LHCN-M2 (cell line): ENCODE measurements at places on chromosomes 4 and X.

- no peak for DNase-seq
Observed at GRCh38 chr4:73139245-73139644, 69.7 kb upstream of the COX18 start.

GRCh38 chrX:124239911-124240310 lies 92.5 kb upstream of the TEX13D start:
- DNase-seq: no peak

DNA sequence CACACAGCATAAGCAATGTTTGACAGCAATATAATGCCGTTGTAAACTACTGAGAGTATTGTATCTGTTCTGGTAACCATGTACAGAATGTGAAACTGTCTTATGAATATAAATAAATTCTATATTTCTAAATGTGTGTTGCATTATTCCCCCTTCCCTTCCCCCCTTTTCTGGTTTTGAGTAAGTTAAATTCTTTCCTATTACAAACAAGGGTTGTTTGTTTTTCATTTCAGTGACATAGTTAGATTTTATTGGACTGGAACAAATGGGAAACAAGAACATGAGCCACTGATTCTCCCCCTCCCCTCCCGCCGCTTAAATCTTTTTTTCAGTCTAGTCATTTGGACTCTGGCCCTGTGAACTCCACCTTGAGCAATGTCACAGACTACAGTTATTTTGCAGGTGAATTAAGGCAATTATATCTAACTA lies 69.8 kb downstream of the GPAT3 start:
- no peak for DNase-seq

DNA sequence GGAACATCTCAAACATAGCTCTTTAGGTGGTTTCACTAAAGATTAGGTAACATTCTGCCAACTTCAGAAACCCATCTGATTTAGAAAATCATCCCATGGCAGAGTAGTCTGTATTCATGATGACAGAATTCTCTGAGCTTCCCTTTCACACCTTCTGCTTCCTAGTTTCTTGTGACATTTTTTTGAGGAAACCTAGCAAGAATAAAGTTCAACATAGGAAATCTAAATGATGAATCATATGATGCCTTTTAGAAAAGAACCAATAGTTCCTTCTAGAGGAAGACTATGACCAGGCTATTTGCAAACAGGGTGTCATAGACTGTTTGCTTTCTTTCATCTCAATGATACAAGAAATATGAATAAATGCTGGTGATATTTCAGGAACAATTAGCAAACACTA lies 49.8 kb upstream of the CAMK2D start:
- peak; percentile 43 for DNase-seq

DNA sequence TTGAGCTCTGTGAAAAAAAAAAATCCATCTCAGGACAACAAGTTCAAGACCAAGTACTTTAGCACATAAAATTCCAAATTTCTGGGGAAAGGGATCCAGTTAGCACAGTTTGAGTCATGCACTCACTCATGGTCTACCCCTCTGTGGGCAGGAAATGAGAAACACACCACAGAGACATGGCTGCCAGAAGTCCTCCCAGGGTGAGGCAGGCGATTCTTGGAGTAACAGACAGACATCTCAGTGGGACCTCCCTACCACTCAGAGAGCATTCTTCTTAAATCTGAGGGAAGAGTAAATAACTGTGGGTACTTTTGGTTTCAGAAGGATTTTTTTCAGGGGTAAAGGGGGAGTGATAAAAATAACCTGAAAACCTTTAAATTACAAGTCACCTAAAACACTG lies 14.1 kb downstream of the CXCL1 start:
- peak; percentile 84 for DNase-seq

DNA sequence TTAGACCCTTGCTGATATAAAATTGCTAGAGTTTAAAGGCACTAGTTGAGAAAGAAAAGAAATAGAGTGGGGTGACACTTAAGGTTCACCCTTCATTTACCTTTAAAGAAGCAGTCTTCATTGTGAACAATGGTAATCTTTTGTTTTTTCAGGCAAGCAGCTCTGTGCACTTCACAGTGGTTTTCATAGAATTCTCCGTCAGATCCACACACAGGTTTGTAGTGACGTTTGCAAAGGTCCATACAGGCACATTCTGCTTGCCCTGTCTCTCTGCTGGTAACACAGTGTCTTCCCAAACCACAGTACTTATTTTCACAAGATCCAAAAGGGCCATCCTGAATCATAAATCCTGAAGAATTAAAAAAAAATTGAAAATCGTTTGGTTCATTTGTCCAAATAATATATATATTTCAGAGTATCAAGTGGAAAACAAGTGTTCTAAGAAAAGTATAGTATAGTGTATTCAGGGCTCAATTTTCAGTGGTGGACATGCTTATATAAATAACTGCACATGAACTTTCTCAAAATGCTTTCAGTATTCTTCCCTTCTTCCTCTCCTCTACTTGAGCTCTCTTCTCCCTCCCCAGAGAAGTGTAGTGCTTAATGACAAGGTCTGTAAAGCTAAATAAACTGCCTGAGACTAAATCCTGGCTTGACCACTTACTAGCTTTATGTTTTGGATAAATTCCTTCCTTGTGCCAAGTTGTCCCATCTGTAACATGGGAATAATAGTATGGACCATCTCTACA lies 243.3 kb downstream of the FSTL5 start:
- DNase-seq: no peak

DNA sequence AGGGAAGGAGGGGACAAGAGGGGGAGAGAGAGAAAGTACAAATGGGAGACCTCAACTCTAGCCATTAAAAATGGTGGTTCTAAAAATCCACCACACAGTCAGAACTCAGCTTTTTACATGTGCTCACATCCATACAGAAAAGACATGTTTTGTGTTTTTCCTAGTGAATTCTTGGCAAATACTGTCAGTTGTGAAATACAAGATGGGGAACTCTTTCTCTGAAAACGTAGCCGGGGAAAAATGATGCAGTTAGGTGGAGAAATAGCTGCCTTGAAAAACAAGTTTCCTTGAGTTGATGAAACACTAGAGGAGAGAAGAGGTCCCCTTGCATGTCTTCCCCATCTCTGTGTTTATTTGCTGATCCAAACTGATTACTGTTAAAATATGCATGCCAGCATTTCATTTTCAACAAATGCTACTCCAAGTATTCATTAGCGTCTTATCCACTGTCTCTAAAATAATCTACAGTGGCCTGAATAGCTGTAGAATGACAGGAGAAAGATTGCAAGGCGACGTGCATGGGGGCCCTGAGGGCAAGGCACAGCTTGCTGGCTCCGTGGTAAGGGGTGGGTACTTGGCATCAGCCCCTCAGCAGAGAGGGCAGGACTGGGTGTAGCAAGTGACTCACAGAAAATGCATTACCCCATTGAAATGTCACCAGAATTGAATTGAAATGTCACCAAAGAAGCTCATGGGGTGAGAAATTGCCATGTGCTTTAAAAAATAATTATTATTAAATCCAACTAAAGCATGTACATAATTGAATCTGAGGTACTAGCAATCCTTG lies 48.1 kb upstream of the TBL1X start:
- peak; percentile 31 for DNase-seq

DNA sequence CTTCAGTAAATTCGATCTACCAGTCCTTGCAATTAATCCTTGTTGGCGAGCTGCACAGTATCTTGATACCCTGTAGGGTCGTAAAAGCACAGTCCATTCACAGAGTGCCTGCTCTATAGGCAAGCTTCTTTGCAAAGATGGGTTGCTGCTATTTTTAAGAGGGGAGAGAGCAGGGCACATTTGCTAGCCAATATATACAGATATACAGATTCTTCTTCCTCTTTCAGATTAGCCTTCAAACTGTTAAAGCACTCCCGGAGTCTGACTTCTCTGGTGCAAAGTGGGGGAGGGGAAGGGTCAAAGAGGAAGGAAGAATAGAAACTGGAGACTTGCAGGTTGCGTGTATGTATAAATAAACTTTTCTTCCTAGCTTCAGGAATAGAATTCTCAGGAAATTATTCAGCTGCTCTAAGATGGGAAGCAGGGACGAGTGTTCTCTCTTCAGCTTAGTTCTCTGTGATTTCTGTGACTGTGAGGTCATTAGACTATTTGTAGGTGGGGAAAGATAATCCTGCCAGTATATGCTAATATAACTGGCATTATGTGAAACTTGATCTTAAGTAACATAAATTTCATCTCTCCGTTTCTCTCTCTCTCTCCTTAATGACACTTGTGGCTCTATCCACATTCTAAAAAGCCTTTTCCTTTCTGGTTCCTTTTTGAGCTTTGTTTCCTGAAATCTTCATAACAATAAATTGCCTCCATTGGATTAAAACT lies at the start of gene CYSLTR1:
Gene CYSLTR1 (minus strand): TSS at position 242 of the 717 bp plus-strand sequence. CDS start 53,865 bp downstream, outside the sequence.
- DNase-seq: no peak

DNA sequence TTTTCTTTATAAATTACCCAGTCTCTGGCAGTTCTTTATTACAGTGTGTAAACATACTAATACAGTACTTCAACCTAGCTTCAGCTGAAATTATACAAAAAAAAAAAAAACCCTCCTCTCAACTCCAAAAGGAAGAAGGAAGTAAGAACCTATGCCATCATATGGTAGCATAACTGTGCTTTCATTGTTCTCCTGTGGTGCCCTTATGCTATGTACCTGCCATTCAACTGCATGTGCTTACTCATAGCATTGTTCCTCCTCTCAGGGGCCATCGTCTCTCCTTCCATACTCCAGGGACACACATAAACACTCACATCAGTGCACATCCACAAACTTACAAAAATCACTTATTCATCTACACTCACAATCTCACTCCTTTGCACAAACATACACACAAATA lies 470.1 kb upstream of the HS3ST1 start:
- DNase-seq: no peak

- DNase-seq: peak; percentile 78
Observed at GRCh38 chr4:99405433-99406115, 29.6 kb downstream of the ADH7 start.

- no peak for DNase-seq
Observed at GRCh38 chr4:26729547-26729946, 131.1 kb upstream of the STIM2 start.

GRCh38 chrX:110536816-110537215 lies 178.2 kb downstream of the RTL9 start:
- DNase-seq: no peak

DNA sequence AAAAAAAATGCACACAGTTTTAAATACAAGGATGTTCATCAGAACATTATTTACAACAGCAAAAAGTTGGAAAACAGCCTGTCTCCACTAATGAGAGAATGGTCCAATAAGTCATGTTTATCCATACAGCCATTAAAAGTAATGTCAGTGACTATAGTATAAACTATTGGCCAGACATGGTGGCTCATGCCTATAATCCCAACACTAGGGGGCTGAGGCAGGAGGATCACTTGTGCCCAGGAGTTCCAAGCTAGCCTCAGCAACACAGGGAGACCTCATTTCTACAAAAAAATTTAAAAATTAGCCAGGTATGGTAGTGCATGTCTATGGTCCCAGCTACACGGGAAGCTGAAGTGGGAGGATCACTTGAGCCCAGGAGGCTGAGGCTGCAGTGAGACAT lies 48.1 kb upstream of the IL13RA1 start:
- no peak for DNase-seq

GRCh38 chr4:94603170-94603747 lies 151.5 kb downstream of the PDLIM5 start:
- DNase-seq: peak; percentile 62

GRCh38 chrX:20974326-20974725 lies 399.9 kb upstream of the CNKSR2 start:
- DNase-seq: peak; percentile 68
